KG1 (cell line): ENCODE measurements at places on chromosomes 12 and 14.

DNA sequence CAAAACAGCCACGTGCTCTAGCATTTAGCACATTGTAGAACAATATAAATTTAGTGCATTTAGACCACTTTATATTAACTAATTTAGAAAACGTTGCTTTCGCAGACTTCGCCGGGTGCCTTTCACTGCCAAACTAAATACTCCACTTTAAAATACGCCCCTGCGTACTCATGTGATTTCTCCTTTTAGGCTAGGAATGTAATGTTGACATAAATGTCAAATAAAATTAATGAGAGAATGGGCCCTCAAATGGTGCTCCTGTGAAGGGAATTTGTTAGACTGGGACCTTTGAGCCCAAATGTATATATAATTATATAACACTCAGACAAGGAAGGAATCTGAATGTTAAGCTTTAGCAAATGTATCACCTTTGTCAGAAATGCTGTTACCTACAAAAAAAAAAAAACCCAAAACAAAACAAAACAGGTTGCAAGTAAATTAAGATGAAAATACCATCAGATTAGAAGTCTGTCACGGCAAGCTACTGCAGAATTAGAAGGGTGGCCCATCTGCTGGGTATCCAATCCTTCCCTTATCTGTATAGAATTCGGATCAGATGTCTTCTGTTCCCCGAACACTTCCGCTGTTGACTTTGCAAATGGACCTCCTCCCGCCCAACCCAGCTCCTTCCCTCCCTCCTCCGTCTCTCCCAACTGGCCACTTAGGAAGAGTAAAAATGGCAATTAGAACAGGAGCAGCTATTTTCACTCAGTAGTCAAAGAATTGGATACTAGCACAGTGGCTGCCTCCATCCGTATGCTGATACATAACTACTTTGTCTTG lies 159.3 kb upstream of the FOXN3 start:
- no peak for DNase-seq

- no peak for DNase-seq
These were observed 125.0 kb upstream of the MYF6 start for GRCh38 chr12:80582431-80582830.

DNA sequence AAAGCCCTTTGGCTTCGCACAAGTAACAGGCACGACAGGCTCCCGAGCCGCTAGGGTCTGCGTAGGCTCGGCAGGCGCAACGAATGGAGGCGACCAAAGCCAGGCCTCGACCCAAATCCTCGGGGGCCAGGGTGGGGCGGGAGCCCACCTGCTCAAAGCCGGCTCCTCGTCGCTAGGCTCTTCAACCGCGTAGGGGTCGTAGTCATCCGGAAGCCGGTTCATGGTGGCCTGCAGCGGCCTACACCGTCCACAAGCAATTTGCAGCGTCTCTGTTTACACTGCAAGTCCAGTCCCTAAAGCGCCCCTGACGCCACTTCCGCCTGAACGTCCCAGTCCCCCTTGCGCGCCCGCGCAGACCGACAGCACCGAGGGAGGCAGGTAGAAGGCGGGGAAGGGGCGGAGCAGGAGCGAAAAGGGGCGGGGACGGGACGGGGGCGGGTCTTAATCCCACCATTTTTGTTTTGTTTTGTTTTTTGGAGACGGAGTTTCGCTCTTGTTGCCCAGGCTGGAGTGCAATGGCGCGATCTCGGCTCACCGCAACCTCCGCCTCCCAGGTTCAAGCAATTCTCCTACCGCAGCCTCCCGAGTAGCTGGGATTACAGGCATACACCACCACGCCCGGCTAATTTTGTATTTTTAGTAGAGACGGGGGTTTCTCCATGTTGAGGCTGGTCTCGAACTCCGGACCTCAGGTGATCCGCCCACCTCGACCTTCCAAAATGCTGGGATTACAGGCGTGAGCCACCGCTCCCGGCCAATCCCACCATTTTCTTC lies at the start of gene EAPP:
TSS of gene EAPP (minus strand) at position 295 of the 774 bp plus-strand sequence. CDS start at position 222, 73 bp downstream.
- DNase-seq, result no peak

DNA sequence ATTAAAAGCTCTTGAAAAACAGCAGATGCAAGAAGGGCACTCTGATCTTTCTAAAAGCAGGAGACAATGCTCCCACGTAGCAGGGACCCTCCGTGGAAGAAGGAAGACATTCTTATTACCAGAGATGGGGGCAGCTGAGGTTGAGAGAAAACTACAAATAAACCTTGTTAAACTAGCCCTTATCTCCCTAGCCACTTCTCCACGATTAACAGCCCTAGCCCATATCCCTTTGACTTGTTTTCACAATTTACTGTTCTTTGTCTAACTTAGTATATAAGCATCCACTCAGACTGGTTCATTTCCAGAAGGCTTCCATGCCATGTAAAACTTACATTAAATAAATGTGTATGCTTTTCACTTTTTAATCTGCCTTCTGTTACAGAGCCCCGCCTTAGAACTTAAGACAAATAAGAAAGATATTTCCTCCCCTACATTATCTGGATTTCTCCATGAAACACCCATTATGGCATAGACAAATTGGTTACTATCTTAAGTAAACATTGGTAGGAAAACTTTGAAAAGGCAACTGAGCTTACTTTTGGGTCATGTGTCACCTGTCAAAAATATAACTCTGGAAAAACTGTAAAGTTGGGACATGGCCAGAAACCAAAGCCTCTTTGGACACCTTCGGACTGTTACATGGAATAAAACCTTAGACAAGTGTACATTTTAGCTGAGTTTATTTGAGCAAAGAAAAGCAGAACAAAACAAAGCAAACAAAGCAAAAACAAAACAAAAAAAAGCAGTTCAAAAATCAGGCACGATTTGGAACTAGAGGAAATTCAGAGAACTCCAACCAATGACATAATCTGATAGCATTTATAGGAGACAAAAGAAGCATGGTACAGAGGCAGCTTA lies 4.9 kb upstream of the RNASE1 start:
- no peak for DNase-seq

DNA sequence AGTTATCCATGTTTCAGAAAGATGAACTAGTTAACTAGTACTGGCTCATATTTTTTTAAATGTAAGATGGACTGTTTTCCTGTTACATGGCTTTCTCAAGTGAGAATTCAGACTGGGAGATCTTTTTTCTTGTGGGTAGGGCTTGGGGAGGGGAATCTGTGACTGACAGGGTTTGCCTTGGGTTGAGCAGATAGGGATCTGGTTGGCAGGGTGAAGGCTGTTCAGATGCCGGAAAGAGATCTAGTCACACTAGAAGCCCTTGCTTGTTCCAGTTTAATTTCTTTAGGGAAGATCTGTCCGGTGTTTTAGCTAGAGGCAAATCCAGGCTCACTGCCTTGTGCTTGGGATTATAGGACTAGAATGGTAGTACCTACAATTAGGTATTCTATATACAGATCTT lies 63.2 kb downstream of the FBXO33 start:
- no peak for DNase-seq

- DNase-seq, result no peak
These were observed 28.0 kb downstream of the TRAFD1 start for GRCh38 chr12:112153181-112153892.

DNA sequence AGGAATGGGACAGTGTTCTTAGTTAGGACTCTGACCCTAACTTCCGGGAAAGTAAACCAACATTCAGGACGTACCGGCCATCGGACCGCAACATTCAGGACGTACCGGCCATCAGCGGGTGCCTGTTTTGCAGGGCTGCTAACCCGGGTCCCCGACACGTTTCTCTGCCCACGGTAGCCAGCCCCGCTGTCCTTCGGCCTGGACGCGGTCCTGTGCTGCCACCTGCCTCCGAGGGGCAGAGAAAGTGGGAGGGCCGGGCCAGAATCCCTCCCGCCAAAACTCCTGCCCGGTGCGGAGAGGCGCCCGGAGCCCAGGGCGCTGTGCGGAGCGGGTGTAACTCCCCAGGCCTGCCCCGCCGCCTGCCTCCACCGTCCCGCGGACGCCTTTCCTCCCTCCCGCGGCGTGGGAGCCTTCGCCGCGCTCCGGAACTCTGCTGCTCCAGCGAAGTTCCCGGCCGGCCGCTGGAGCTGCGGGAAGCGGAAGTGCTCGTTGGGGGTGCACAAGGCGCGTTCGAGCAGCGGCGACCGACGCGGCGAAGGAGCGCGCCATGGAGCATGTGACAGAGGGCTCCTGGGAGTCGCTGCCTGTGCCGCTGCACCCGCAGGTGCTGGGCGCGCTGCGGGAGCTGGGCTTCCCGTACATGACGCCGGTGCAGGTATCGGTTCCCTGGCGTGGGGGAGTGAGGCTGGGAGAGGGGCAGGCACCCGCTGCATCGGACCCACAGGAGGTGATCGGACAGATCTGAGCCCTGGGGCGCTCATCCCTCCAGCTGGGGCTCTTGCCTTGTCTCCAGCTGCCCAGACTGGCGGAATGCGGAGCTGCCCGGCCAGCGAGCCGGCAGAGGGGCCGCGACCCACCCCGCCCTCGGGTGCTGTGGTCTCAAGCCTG lies at the start of gene DDX55:
TSS of gene DDX55 (plus strand) at position 498 of the 888 bp plus-strand sequence. CDS start at position 548, 50 bp downstream.
- peak; percentile 81 for DNase-seq

DNA sequence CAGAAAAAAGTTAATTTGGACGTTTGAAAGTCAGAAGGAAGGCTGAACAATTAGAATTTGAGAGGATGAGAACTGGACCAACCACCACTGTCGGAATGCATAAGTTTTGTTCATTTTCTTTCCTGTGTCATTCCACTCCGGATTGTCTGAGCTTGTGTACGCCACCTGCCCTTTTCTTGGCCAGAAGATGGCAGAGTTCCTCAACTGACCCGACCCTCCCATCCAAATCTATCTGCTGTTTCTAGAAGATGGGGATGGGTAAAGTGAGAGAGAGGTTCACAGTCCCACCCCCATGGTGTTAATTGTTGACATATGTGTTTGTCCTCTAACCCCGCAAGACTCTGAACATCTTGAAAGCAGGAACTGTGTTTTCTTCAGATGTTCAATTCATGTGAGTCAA lies 388.0 kb downstream of the VRK1 start:
- no peak for DNase-seq

- DNase-seq, result no peak
These were observed 7.1 kb upstream of the NT5DC3 start for GRCh38 chr12:103848143-103848542.

- DNase-seq, result no peak
These were observed 5.8 kb downstream of the KMT5A start for GRCh38 chr12:123389560-123390351.

DNA sequence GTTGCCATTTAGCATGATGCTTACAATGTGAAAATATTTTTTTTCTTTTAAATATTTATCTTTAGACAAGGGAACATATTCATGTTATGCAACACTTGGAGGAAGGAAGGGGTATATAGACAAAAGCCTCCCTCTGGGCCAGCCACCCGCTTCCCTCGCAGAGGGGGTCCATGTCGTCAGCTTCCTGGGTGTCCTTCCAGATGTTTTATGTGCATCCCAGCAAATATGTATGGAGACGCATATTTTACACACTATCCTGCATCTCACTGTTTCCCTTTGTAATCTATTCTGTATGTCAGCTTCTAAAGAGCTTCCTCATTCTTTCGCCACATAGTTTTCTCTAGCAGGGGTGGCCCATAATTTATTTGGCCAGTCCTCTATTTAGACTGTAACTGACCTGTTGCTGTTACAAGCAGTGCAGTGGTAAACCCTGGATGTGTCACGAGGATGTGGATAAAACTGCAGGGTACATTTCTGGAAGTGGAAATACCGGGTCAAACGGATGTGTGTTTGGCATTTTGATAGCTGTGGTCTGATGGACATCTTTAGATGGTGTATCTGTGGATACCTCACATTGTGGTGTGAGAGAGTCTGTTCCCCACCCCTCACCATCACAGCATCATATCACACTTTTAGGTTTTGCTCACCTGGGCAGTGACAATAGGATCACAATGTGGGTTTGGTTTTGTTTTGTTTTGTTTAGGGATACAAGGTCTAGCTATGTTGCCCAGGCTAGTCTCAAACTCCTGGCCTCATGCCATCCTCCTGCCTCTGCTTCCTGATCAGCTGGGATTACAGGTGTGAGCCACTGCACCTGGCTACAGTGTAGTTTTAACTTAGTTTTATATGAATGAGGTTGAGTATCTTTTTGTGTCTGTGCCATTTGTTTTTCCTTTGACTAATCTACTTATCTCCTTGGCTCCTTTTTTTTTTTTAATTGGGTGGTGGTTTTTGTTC lies 31.6 kb downstream of the FAM222A start:
- peak; percentile 14 for DNase-seq

GRCh38 chr12:26726956-26727355 lies 106.0 kb downstream of the ITPR2 start:
- DNase-seq, result no peak

DNA sequence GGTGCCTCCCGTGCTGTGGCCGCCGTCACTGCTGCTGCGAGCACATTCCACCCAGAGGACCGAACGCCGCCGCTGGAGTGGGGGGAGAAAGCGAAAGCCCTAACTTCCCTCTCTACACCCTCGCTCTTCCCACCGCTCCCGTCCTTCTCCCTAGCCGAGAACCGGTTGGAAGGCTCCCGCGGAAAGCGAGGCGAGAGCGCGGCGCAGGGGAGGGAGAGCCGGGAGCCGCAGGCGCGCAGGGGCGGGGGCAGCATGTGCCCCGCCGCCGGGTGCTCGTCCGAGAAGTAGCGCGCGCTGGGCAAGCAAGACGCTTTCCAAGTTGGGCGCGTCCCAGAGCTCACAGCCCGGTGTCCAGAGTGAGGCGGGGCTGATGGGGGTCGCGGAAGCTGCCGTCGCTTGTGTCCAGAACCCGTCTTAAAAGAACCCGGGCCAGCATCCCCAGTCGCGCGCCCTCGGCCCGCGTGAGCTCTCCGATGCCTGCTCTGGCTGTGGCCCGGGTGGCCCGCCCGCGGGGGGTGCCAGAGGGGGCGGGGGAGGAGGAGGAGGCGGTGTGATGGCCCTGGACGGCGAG lies at the start of gene TRHDE:
TSS of gene TRHDE (plus strand) at position 280 of the 571 bp plus-strand sequence. CDS start at position 554, 274 bp downstream.
- DNase-seq, result no peak

GRCh38 chr12:132078190-132078589 lies 65.9 kb downstream of the DDX51 start:
- no peak for DNase-seq

DNA sequence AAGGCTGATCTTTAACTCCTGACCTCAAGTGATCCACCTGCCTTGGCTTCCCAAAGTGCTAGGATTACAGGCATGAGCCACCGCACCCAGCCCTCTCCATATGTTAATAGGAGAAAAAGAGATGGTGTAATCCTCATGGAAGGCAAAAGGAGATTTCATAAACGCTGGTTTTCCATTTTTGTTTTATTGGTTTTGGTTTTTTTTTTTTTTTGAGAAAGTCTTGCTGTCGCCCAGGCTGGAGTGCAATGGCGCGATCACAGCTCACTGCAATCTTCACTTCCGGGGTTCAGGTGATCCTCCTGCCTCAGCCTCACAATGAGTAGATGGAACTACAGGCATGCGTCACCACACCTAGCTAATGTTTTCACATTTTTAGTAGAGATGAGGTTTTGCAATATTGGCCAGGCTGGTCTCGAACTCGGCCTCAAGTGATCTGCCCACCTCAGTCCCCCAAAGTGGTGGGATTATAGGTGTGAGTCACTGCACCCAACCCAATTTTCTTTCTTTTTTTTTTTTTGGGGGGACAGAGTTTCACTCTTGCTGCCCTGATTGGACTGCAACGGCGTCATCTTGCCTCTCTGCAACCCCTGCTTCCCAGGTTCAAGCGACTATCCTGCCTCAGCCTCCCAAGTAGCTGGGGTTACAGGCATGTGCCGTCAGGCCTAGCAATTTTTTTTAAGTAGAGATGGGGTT lies 8.1 kb downstream of the PTGES3 start:
- DNase-seq, result no peak
